ENCODE measurements at places on chromosomes 7 and 10. TPM values are rescaled to one million over a fixed set of nuclear protein-coding genes. Genes with fewer than 3 reads are reported as not detected.

DNA sequence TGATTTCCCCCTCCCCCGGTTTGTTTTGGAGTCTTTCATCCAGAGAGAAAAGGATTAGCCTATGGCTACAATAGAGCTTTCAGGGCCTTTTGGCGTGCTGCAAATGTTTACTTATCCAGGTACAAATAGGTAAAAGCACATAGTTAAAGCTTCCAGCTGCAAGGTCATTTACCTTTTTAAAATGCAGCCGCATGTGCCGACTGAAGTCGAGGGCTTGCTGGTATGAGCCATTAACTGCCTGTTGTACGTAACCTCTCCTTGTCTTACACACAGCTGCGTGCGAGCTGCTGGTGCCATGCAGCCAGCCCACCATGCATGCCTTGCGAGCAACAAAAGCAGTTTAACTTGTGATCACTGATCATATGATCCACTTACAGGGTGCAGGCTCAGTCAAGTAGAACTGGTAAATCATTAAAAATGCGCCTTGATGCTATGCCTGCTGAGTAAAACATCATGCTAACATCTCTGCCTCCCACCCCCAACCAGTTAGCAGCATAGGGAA is 866.4 kb downstream of the LRMDA start:
- no peaks in the 10 kb centered on the region for H3K27me3 ChIP-seq
- H3K4me3 ChIP-seq, result no peak overlapping the region
- no peak for DNase-seq
- H3K27ac ChIP-seq, result no peak overlapping the region
- H3K4me1 ChIP-seq, result no peaks in the 10 kb centered on the region

- no peak overlapping the region for H3K4me3 ChIP-seq
- peaks cover 25% of the 10 kb centered on the region for H3K4me1 ChIP-seq
- no peaks in the 10 kb centered on the region for H3K27me3 ChIP-seq
- no peak overlapping the region for H3K27ac ChIP-seq
- peaks cover 27% of the 10 kb centered on the region for H3K36me3 ChIP-seq
Measured at GRCh38 chr10:119409906-119410305, 132.6 kb downstream of the RGS10 start.

DNA sequence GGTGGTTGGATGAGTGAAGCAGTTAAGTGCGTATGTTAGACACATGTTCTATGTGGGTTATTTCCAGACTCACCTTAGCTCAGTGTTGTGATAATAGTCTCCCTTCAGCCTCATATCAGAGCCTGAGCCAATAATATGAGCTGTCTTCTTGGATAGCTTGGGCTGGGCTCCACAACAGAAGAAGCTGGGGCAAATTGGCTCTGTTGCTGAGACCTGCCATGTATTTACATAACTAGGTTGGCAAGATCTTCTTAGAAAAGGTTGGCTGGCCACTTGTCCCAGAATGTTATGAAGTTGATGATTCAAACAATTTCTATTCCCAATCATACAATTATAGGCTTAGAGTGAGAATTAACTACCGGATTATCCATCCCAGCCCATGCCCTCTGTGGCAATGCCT is 35.7 kb upstream of the CREB5 start:
- no peak overlapping the region for H3K27ac ChIP-seq
- H3K4me1 ChIP-seq, result no peaks in the 10 kb centered on the region
- H3K4me3 ChIP-seq, result no peak overlapping the region
- no peaks in the 10 kb centered on the region for H3K36me3 ChIP-seq

- no peaks in the 10 kb centered on the region for H3K27me3 ChIP-seq
- no peaks in the 10 kb centered on the region for H3K36me3 ChIP-seq
- DNase-seq, result no peak
- no peak overlapping the region for H3K27ac ChIP-seq
- peaks cover 9% of the 10 kb centered on the region for H3K4me1 ChIP-seq
- H3K4me3 ChIP-seq, result no peak overlapping the region
Measured at GRCh38 chr7:20264623-20265022, 47.4 kb upstream of the MACC1 start.

- no peak for DNase-seq
- no peak overlapping the region for H3K27ac ChIP-seq
- H3K4me1 ChIP-seq, result no peaks in the 10 kb centered on the region
- H3K4me3 ChIP-seq, result no peak overlapping the region
- H3K36me3 ChIP-seq, result no peaks in the 10 kb centered on the region
- no peaks in the 10 kb centered on the region for H3K27me3 ChIP-seq
Measured at GRCh38 chr7:15503603-15504290, 58.1 kb downstream of the AGMO start.

DNA sequence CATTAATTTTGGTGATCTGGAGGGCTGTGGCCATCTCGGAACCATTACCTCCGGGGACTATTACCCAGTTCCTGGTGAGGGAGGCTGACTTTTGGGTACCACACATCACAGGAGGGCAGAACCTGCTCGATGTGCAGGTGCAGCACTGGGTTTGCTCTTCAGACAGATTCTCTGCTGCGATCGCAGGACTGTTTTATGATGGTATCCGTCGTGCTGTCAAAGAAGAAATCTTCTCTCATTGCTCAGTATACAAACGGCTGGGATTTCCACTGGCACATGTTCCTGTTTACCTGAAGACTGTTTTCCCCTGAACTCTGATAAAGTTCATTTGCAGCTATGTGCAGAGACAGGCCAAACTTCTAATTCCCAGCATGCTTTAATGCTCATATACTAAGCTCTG is 27.2 kb upstream of the SHH start:
- no peaks in the 10 kb centered on the region for H3K4me1 ChIP-seq
- H3K36me3 ChIP-seq, result no peaks in the 10 kb centered on the region
- H3K4me3 ChIP-seq, result no peak overlapping the region
- H3K27me3 ChIP-seq, result peaks cover 4% of the 10 kb centered on the region
- DNase-seq, result no peak

DNA sequence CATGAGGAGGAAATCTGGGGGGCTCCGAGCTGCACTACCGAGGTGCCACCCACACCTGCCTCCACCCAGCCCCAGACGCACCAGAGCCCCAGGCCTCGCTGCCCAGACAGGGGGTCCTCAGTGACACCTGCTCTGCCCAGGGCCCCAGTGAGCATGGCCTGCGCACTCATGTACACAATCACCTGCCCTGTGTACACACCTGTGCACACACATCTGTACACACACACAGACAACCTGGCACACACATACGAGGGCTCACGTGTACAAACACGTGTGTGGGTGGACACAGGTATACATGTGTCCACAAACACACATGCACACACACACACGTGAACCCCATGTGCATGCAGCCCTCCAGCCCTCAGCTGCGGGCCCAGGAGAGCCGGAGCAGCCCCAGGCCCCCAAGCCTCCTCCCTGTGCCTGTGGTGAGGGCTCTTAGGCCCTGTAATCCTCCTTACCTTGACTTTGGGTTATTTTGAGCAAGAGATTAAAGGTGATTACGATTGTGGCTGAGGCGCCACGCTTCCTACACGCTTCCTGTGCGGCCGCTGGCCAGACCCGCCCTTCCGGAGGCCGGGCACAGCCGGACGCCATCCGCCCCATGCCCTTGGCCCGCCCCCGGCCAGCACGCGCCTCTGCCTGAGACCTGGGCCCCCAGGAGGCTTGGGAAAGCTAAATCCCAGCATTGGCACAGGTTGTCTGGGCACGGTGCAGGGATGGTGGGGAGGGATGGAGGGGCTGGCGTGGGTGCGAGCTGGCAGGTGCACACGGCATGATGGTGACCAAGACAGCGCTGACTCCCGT is 71.9 kb downstream of the ELFN1 start:
- H3K4me3 ChIP-seq, result no peak overlapping the region
- H3K4me1 ChIP-seq, result peaks cover 14% of the 10 kb centered on the region
- peaks cover 7% of the 10 kb centered on the region for H3K27me3 ChIP-seq
- H3K27ac ChIP-seq, result no peak overlapping the region
- H3K36me3 ChIP-seq, result no peaks in the 10 kb centered on the region

- no peaks in the 10 kb centered on the region for H3K27me3 ChIP-seq
- H3K4me1 ChIP-seq, result peaks cover 3% of the 10 kb centered on the region
- H3K4me3 ChIP-seq, result no peak overlapping the region
- H3K36me3 ChIP-seq, result peaks cover 5% of the 10 kb centered on the region
Measured at GRCh38 chr7:23334482-23335056, 35.4 kb downstream of the MALSU1 start.

DNA sequence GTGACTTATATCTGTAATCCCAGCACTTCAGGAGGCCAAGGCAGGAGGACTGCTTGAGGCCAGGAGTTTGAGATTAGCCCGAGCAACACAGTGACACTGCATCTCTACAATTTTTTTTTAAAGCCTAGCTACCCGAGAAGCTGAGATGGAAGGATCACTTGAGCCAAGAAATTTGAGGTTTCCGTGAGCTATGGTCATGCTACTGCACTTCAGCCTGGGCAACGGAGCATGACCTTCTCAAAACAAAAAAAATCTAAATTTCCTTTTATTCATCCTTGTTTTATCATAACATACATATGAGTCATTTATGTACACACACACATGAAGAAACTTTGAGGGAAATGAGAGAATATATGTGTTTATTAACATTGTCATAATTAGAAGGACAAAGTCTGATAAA is 277.5 kb upstream of the MAGI2 start:
- DNase-seq, result no peak
- no peaks in the 10 kb centered on the region for H3K27me3 ChIP-seq
- H3K4me1 ChIP-seq, result no peaks in the 10 kb centered on the region
- H3K4me3 ChIP-seq, result no peak overlapping the region

DNA sequence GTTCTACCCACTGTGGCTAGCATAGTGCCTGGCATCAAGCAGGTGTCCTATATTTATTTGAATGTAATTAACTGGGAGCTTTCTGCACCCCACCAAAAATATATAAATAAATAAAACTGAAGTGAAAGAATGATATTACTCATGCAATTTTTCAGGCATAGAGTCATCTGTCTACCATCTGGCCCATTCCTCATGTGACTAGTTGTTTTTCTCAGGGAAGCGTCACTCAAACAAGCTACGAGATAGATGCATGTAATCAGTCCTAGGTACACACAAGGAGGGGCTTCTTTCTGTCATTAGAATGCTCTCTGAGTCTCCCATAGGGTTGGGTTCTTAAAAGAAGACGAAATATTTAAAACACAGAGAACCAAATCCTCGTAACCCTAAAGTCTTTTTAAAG is 255.5 kb upstream of the KMT2E start:
- H3K27ac ChIP-seq, result no peak overlapping the region
- no peaks in the 10 kb centered on the region for H3K4me1 ChIP-seq
- peaks cover 11% of the 10 kb centered on the region for H3K27me3 ChIP-seq
- no peak overlapping the region for H3K4me3 ChIP-seq
- DNase-seq, result no peak
- H3K36me3 ChIP-seq, result no peaks in the 10 kb centered on the region

GRCh38 chr7:151501676-151502075 is 18.0 kb downstream of the RHEB start:
- no peak overlapping the region for H3K4me3 ChIP-seq
- peaks cover 3% of the 10 kb centered on the region for H3K36me3 ChIP-seq
- H3K27ac ChIP-seq, result no peak overlapping the region
- no peak for DNase-seq

DNA sequence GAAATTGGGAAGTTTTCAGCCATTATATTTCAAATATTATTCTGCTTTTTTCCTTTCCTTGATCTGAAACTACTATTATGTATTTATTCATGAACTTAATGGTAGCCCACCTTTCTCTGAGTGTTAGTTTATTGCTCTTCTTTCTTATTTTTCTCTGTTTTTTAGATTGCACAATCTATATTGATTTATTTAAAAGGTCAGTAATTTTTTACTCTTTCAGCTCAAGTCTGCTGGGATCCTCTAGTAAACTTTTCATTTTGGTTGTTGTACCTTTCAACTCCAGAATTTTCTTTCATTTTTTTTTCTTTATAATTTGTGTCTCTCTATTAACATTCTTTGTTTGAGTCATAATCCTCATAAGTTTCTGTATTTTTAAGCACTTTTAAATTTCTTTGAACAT is 529.4 kb upstream of the POT1 start:
- H3K27ac ChIP-seq, result no peak overlapping the region
- H3K4me3 ChIP-seq, result no peak overlapping the region
- H3K27me3 ChIP-seq, result no peaks in the 10 kb centered on the region
- no peaks in the 10 kb centered on the region for H3K4me1 ChIP-seq
- DNase-seq, result no peak

Gene LIPK
- not detected for total RNA-seq

Gene VIPR2
- total RNA-seq, result not detected

Gene MGMT
- 22.5 TPM for total RNA-seq

Gene H2BK1
- total RNA-seq, result 1.8 TPM

Gene CTAGE6
- total RNA-seq, result 2.2 TPM
